ENCODE measurements at places on chromosomes 13 and 19.

DNA sequence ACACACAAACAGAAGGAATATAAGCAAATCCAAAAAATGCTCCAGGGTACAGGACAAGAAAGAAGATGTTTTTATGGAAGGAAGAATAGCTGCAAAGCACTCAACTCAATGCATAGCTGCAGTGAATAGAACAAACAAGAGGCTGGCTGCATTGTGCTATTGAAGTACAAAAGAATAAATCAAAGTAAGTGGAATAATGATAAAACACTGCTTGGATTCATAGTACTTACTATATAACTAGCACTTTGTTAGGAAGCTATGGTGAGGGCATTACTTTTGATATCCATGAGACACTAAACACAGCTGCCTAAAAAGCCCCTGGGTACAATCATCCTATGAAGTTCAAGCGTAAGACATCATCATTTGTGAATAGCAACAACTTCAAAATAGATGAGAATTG is 350.1 kb downstream of the PCDH9 start:
- DNase-seq: no peak

DNA sequence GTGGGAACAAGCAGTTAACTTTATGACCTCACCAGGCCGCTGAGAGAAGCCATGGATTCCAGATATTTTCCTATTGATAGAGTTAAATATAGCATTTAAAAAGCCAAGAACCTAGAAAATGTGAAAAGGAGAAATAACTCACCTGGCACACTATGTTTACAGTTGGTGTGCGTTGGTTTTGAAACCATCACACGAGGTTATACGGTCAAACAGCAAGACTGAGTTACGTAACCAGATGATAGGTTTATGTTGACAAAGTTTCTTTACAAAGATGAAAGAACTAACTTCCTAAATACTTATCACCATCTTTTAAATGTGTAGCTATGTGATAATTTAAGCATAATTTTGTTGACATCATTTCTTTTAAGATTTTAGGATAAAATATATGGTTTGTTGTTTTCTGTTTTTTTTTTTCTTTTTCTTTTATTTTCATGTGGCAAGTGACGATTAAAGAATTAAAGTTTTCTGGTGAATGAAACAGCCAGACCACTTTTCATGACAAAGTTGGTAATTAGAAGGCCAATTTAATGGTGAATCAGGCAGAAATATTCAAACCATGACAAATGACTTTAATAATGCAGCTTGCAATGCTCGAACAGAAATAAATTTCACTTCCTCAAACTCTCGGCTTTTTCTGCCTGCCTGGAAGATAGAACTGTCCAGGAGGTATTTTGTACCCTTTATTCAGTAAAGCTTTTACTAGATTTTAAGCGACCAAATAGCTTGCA is 339.1 kb upstream of the OBI1 start:
- DNase-seq: no peak

DNA sequence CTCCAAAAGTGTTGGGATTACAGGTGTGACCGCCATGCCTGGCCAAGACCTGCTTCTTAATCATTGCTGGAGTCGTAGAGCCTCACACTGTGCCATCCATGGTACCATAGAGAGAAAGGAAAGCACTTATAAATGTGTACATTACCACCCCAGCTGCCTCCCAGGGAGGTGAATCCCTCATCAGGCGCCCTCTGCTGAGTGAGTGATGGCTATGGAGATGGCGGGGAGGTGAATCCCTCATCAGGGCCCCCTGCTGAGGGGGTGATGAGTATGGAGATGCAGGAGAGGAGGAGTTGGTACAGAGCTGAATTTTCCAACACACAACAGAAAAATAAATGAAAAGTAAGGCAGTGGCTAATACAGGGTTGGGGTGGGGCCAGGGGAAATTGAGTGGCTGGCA is 263.4 kb downstream of the UQCRFS1 start:
- DNase-seq: no peak

DNA sequence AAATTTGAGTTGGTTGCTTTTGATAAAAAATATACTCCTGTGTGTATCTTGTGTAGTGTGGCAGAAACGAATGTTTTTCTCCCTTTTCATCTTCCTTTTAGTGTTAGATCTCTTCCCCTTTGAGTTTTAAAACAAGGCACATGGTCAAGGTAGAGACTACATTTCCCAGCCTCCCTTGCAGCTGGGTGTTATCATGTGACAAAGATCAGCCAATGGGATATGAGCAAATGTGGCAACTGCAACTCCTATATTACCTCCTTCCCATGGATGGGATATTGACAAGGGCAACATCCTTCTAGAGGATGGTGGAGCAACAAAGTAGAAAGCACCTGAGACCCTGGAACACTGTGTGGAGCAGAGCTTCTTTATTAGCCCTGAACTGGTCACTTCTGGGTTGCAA is 42.4 kb downstream of the ADGRE3 start:
- DNase-seq: no peak

DNA sequence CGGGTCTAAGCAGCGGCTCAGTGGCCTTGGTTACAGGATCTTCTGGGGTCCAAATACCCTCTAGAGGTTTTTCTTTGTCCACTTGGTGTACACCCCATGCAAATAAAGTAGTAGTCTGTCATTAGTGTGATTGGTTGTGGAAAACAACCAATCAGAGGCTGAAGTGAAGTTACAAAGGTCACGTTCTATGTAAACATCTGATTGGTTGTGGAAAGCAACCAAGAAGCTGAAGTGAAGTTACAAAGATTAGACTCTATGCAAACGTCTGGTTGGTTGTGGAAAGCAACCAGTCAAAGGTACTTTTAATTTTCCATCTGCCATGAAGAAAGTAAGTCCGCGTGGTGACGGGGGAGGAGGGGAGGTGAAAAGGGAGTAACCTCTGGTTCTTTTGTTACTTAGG is 790.9 kb downstream of the UQCRFS1 start:
- DNase-seq: no peak

Measured in stimulated activated CD4-positive, alpha-beta T cell treated with anti-CD3 and anti-CD28 coated beads, Interleukin-12 subunit alpha, Interleukin-12 subunit beta, amount 100 ng/mL, for 24 hours (primary cell).